ENCODE measurements at places on chromosomes 16 and 17.

DNA sequence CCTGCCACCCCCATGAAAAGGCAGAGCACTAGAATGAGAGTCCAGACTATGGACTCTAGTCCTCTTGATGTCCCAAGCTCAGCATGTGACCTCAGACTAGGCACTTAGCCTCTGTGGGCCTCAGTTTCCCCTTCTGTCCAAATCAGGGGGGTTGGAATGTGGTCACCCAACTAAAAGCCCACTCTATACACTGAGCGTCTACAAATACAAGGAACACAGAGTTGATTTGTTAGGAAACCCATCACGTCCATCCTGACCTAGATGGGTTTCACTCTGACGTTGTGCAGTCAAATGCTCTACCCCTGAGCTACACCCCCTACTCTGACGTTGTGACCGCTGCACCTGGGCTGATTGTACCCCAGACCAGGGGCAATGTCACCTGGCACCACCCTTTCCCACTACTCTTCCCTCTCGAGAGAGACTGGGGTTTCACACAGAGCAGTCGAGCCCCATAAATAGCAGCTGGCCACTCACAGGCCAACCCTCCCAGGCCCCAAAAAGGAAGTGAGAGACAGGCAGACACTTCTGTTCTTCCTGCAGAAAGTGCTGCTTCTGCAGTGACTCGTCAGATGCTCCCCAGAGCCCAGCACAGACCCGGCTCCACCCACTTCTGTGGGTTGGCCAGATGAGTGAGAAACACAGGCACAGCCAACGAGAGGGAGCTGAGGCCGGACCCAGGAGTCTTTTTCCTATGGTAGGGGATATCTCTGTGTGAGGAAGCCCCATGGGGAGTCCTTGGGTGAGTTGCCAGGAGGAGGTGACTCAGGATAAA lies 16.1 kb upstream of the TNFRSF13B start:
- DNase-seq, result peak; percentile 26

DNA sequence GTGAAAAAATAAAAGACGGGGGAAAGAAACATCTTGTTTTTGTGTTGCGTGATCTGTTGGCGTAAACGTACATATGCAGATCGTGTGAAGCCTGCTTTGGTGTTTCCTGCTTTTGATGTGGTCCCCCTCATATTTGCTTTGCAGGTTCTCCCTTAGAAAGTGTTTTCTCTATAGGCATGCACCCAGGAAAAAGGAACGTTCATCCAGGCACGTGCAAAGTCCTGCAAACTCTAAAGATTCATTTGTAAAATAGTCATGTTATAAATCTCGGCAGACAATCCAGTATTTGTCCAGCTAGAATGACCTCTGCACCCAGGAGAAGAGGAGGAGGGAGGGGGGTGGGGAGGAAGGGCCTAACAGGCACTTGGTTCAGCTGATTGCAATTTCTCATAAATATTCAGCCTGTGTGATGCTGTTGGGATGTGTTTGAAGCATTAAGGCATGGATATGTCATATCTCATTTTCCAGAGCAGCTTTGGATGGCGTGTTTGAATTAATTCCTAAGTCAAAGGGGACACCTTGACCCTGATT lies 40.3 kb upstream of the DDX52 start:
- DNase-seq, result no peak

GRCh38 chr17:34412965-34413441 lies 50.0 kb upstream of the CCL1 start:
- no peak for DNase-seq

- DNase-seq, result no peak
Measured at GRCh38 chr17:44310609-44311376, 2.4 kb downstream of the RUNDC3A start.

- no peak for DNase-seq
Measured at GRCh38 chr17:81651692-81652091, 4.7 kb downstream of the PDE6G start.

DNA sequence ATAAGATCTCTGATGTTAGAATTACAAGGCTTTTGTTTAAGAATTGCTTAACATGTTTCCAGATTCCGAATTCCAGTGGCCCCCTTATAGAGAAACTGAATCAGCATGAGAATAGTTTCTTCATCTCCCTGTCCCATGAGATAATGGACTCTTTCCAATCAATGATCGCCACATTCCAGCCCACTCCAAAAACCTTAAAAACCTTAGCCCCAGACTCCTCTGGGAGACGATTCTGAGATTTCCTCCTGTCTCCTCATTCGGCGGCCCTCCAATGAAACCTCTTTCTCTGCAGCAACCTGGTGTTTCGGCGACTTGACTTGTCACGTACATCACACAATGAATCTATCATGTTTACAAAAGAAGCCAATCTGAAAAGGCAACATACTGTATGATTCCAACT lies 197.1 kb upstream of the PSMD7 start:
- no peak for DNase-seq

DNA sequence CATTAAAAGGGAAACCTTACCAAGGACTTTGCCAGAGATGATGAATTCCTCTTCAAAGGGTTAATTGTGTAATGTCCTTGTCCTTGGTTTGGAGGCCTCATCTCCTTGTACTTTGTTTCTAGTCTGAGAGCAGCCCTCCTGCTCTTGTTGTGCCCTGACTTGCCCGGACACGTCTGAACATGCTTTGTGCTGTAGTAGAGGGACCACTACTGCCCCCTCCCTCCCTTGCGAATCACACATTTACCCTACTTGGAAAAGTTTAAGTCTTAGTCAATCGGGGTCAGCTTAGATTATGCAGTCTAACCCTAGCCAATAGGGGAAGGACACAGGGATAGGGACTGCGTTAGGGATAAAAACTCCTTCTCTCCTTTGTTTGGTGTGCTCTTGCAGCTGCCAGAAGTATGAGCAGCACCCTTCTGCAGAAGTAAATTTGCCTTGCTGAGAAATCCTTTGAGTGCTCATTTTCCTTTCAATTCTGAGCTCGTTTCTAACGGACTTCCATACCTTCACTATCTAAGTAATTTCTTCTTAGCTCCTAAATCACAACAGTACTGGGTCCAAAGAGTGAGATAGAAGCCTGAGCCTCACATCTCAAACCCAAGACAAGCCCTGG lies 26.4 kb upstream of the CLEC3A start:
- no peak for DNase-seq

GRCh38 chr16:57822018-57822553 lies 19.8 kb upstream of the KIFC3 start:
- DNase-seq, result no peak

DNA sequence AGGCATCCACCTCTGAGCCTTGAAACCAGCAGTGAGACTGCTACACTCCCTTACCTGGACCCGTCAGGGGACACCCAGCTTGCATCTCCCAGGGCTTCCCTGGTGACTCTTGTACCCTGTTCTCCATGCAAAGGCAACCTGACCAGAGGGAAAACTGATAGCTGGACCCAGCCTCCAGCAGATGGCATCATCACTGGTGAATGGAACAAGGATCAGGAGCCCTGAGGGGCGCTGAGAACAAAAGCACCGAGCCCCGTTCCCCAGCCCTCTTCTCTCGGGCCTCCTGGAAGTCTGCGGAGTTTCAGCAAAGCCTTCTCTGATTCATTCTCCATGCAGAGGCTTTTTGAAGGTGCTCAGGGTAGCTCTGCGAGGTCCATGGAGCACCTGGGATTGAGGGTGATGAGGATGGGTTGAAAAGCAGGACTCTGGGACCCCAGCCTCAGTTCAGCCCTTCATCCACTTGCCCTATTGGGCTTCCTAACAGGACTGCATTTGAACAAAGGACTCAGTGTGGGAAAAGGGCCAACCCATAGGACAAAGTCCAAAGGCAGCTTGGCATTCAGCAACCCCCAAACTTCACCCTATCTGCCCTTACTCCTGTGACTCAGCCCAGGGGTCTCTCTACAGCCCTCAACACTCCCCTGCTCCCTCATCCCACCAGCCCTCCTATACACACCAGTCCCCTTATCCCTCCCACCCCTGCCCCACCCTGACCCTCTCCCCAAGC lies 45.0 kb upstream of the LHX1 start:
- DNase-seq, result no peak

DNA sequence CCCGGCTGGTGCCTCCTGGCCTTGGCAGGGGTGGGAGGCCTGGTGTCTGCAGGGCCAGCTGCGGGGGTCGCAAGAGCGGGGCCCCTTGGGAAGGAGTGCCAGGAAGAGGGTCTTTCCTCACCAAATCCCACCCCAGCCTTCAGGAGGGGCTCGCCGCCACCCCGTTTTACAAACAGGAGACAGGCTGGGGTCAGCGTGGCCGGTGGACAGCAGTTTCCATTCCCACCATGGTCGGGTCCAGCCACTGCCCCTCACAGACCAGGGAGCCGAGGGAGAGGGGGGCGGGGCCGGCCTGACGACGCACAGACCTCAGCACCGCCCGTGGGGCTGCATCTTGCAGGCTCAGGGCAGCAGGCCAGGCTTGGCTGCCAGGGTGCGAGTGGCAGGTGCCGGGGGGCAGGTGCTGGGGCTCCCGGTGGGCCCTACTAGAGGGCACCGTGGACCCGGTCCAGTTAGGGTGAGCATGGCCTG lies 7.6 kb downstream of the CBFA2T3 start:
- DNase-seq, result peak; percentile 40

Measured in nephron progenitor cell (in vitro differentiated cells).